ENCODE measurements at places on chromosomes 11 and 22. TPM values are rescaled to one million over a fixed set of nuclear protein-coding genes. Genes with fewer than 3 reads are reported as not detected.

DNA sequence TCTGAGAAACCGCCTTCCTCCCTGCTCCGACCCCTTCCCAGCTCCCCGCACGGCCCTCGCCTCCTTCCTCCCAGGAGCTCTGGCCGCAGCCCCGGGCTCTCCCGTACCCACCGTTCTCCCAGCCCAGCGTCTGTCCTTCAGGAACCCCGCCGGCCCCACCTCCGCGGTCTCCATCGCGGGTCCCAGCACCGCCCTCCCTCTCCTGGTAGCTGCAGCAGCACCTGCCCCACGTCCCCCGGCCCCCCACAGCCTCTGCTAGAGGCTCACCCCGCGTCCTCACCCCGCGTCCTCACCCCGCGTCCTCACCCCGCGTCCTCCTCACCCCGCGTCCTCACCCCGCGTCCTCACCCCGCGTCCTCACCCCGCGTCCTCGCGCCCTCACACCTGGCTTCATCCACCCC is 85.9 kb downstream of the WNT7B start:
- DNase-seq: no peak

DNA sequence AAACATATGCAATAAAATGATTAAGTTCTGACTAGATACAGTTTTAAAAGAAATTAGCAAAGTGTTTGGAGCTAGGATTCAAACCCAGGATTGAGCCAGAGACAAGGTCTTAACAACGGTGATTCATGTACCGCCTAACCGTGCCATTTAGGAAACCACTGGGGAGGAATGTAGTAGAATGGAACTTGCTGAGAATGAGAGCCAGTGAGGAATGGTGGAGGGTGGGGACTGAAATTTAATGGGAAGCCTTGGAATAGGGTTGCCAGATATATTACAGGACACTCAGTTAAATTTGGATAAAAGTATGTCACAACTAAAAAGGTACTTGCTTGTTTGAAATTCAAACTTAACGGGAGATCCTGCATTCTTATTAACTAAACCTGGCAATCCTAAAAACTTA is 30.4 kb upstream of the TMEM86A start:
- no peak for DNase-seq

DNA sequence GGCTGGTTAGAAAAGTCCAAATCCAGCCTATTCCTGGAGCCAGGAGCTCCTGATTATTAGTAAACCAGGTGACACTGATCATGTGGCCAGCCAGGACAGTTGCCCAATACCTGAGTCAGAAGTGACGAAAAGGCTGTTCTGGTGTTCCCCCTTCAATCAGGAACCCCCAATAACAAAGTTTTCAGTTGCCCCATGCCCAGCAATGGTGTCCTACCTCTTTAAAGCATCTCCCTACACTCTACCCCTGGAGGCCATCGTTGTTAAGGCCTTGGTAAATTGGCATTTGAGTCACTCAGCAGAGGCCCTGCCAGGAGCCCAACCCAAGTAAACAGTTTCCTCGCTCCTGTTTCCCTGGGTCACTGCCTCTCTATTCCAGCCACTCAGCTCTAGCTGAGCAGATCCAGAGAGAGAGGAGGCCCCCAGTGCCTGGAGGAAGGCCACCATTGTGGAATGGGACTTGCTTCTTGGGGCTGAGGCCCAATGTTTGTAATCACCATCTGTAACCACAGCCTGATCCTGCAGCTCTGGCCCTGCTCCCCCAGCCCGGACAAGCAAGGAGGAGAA is 25.0 kb downstream of the ARHGAP1 start:
- DNase-seq: peak; percentile 72

DNA sequence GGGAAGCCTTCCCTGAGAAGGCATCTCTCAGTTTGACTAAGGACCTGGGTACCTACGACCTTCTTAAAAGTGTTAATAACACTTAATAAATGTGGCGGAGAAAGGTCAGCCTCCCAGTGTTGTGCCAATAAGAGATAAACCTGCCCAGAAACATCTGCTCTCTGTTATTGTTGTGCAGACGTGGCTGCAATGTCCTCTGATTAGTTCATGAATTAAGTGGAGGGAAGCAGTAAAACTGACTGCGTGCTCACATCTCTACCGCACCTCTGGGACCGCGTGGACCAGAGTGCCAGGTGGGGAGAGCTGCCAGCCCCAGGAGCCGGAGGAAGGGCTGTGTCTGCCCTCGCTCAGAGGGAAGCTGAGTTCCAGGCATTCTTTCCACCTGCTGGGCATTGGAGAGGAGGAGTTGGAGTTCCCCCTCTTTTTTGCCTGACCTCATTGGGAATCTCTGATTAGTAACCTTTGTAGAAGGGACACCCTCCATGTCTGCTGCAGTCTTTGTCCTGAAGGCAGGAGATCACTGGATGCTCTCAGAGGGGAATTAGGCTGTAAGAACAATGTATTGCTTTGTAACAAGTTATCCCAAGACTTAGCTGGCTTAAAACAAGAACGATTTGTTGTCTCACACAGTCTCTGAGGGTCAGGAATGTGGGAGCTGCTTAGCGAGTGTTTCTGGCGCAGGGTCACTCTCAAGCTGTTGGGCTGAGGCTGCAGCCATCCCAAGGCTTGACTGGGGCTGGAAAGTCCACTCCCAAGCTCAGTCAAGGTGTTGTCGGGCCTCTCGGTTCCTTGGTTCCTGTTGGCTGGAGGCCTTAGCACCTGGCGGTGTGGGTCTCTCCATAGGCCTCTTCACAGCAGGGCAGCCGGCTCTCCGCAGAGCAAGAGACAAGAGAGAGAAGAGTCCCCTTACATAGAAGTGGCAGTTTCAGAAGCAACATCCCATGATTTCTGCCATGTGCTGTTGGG is 247.6 kb upstream of the TBCEL start:
- no peak for DNase-seq

DNA sequence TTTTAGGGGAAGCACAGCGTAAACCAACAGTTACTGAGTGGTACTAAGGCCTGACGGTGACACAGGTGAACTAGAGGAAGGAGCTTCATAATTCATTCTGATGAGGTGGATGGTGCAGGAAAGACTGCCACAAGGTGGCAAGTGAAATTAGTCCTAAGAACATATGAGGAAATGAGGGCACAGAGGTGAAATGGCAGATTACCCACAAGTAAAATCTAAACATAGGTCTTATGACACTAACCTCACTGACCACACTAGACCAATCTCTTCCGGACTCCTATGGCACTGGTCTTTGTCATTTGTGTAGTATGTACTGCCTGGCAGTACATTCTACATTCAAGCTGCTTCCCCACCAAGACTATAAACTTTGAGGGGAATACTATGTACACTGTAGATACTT is 20.2 kb downstream of the GAB2 start:
- no peak for DNase-seq

- no peak for DNase-seq
Measured at GRCh38 chr11:116373104-116373944, 399.5 kb downstream of the BUD13 start.

- DNase-seq: peak; percentile 87
Measured at GRCh38 chr11:5564259-5565019, 16.1 kb upstream of the OR52H1 start.

The NCAM1 gene
- total RNA-seq: under 0.01 TPM

The MRGPRX4 gene
- total RNA-seq: not detected

All from bronchial epithelial cell (primary cell).